ENCODE measurements at places on chromosomes 4 and X.

GRCh38 chrX:15749642-15750610 is 11.9 kb downstream of the CA5B start:
- no peak for DNase-seq

DNA sequence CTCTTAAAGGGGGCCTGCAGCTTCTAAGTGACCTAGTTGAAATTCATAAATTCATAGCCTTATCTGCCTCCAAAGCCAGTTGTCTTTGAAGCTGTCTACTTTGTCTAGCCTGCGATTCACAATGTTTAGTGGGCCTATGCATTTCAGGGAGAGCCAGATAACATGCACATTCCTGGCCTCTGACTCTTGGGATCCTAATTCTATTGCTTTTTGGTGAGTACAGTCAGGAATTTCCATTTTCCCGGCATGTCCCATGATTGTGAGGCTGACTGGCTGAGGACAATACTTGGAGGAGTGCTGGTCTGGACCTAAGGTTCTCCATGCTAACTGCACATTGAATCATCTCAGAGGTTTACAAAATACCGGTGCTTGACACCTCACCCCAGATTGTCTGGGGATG is 155.0 kb downstream of the MSL3 start:
- DNase-seq: no peak

DNA sequence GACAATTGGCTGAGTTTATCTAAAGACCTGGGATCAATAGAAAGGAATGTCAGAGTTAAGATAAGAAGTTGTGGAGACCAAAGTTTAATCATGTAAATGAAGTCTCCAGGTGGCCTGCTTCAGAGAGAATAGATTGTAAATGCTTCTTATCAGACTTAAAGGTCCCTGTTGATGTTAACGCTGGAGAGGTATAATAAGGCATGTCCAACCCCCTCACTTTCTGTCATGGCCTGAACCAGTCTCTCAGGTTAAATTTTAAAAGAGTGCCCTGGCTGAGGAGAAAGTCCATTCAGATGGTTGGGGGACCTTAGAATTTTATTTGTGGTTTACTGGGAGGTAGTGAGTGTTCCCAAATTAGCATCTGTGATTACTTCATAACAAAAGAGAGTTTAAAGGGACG is 86.7 kb downstream of the AKAP4 start:
- no peak for DNase-seq

GRCh38 chr4:85842540-85842939 is 367.6 kb downstream of the ARHGAP24 start:
- DNase-seq: no peak

DNA sequence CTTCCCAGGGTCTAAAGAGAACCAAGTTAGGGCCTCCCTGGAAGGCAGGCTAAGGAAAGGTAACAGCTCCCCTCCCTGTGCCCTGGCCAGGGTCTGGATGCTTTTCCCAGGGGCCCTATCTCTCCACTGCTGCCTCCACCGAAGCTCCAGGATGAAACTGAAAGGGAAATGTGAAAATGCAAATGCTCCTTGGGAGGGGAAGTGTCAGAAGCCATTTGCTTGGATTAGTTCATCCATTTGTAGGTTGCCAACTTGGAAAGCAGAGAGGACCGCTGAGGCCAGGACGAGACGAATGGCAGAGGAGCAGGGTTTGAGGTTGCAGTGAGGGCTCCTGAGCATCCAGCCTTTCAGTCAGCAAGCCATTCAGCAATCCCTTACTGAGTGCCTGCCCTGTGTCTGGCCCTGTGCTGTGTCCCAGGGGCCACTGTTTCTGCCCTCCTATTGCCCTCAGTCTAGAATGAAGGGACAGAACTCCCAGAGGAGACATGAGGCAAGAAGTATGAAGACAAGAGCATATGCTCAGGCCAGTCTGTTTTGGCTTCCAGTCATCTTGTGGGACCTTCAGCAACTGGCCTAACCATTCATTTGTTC is 45.9 kb upstream of the PGRMC1 start:
- DNase-seq: no peak

DNA sequence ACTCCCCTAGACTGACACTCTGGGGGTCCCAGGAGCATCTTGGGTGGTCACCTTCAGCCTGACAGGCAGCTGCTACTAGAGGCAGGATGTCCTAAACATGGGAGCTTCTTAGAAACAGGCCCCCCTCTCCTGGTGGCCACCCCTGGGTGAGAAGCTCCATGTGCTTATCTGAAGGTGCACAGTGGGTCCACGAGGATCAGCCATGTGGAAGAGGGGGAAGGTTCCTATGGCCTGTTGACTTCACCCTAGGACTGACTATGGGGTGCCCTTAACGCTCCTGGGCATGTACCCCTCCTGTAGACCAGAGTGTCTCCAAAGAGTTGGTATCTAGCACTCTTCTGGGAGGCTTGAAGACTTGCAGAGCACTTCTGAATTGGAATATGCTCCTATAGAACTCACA is 22.9 kb upstream of the WDR1 start:
- no peak for DNase-seq

- DNase-seq: peak; percentile 0
Measured at GRCh38 chrX:24395775-24396174, 35.3 kb downstream of the SUPT20HL1 start.

GRCh38 chr4:78250500-78250899 is 193.4 kb downstream of the FRAS1 start:
- no peak for DNase-seq

DNA sequence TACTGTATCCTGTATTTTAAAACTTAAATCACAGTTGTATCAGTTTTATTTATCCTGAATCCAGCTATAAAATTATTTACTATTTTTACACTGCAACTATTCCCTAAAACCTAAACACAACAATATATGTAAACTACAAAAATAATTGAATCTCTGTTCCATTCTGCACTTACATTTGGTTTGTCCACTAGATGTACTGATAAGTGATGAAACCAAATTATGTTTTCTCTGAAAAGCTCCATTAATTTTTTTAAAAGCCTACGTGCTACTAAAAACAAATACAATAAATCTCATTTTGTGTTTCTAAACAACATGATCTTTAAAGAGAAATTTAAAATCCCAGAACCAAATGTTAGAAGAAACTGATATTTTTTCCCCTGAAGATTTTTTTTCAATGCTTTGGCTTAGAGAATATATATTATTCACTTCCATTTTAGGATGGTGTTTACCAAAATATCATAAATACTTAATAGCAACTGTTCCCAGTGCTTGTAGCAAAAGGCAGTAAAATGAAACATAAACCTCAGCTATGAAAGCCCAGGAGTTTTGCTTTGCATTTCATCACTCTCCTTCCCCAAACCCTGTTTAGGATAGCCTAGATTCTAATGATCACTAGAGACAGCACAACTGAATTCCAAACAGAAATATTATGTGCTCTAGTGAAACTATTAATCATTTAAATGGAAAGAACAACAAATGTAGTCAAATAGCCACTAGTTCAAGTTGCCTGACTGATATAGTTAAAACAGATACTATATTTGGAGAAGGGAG is 19.7 kb downstream of the ANTXR2 start:
- DNase-seq: no peak

DNA sequence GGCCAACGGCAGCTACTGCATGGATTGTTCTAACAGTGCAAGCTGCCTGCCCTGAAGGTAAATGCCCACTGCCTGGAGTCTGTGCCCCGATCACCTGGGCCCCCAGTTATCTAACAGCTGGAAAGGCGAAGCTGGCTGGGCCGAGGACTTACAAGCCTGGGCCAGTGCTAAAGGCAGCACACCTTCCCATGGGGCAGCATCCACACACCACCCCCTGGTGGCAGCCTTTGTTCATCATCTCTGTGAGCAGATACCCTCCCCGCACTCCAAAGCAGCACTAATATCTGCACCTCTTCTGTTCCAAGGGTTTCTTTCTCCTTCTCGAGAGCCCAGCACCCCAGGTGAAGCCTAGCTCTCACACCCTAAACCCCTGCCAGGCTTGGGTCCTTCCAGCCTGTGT is 7.6 kb downstream of the SLC2A9 start:
- no peak for DNase-seq

GRCh38 chr4:188032583-188032982 is 37.0 kb downstream of the ZFP42 start:
- DNase-seq: no peak

GRCh38 chr4:71411981-71412380 is 73.2 kb downstream of the SLC4A4 start:
- no peak for DNase-seq

GRCh38 chrX:119145241-119145653 is 17.6 kb upstream of the KIAA1210 start:
- no peak for DNase-seq

GRCh38 chr4:95255396-95256107 is 293.2 kb downstream of the UNC5C start:
- DNase-seq: no peak

- DNase-seq: no peak
Measured at GRCh38 chr4:48641401-48641800, 138.7 kb downstream of the FRYL start.

- no peak for DNase-seq
Measured at GRCh38 chrX:153665726-153666306, 7.8 kb downstream of the PNCK start.

GRCh38 chr4:151833174-151833573 is 72.4 kb upstream of the GATB start:
- no peak for DNase-seq

GRCh38 chrX:25383196-25383595 is 367.4 kb upstream of the ARX start:
- DNase-seq: no peak

DNA sequence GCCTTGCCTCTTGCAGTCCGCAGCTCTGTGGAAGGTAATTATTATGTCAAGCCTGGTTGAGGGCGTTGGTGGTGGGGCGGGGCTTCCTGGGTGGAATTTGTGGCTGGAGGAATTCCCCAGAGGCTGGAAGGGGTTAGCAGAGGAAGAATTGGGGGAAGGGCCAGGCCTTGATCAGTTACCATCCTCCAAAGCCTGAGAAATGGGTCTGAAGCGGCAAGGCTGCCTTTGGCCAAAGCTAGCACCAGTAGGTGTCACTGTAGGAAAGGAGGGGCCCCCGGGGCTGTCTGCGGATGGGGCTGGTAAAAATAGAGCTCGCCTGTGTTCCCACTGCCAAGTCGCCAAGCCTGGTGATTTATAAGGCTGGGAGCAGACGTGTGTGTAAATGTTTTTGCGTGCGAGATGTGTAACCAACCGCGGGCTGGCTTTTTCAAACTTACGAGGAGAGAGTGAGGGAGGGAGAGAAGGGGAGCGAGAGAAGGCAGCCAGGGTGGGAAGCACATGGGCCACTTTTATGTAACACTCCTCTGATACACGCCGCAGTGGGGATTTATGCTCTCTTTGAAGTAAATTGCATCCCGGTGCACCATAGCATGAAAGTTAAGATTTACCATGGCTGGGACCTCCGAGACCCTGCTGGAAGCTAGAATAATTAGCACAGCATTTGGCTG is 367.0 kb downstream of the BCOR start:
- peak; percentile 35 for DNase-seq

DNA sequence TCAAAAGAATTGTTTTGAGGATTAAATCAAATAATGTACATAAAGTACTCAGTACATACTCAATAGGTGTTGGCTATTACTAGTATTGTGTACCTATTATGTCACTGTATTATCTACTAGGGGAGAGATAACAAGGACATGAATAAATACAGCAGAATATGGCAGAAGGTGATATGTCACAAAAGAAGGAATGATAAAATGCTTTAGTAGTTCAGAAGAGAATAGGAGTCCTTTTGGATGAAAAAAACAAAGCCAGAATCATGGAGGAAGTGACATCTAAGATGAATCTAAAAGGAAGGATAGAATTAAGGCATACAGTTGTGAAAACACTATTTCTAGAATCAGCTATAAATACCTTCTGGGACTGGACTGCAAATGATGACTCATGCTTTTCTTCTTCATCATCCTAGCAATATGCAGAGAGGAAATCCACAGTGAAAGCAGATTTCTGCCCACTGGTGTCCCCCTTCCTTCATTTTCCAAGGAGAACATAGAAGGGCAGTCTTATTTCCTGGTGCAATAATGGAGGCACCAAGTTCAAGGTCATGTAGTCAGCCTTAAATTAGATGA is 98.7 kb downstream of the GLUD2 start:
- DNase-seq: no peak

DNA sequence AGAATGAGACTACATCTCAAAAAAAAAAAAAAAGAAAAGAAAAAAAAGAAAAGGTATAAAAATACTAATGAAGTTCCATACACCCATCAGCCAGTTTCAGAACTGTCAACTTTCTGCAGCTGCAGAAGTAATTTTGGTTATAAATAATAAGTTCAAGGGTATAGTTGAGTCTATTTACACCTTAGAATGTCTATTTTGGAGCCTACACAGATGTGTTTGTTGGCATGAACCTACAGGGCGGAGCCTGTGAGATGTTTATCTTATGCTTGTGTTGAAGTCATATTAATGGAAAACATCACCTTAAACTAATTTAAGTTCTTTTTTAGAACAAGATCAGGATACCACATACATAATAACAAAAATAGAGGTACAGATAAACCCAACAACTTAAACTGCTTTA is 85.8 kb downstream of the RAPGEF2 start:
- no peak for DNase-seq

- DNase-seq: no peak
Measured at GRCh38 chr4:138650495-138650894, 365.1 kb upstream of the NOCT start.

GRCh38 chr4:25493466-25493865 is 116.4 kb downstream of the ANAPC4 start:
- no peak for DNase-seq

- no peak for DNase-seq
Measured at GRCh38 chr4:8156617-8157016, 2.0 kb downstream of the ABLIM2 start.

GRCh38 chr4:101954975-101955678 is 164.6 kb downstream of the BANK1 start:
- DNase-seq: no peak

DNA sequence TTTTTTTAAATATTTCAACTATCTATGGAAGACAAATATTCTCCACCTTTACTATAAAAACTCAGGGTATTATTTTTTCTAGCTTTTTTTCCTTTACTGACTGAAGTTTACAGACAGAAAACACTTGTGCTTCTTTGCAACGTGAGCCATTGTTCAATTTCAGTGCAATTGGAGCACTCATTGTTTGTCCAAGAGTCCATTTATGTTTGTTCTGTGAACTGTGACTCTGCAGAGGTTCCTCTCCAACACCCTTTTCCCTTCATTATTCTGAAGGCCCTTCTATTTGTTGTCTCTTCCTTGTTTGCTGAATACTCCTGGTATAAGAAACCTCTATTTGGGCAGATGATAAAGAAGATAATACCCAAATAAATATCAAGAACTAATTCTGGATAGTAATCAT is 37.4 kb downstream of the DAPP1 start:
- no peak for DNase-seq

DNA sequence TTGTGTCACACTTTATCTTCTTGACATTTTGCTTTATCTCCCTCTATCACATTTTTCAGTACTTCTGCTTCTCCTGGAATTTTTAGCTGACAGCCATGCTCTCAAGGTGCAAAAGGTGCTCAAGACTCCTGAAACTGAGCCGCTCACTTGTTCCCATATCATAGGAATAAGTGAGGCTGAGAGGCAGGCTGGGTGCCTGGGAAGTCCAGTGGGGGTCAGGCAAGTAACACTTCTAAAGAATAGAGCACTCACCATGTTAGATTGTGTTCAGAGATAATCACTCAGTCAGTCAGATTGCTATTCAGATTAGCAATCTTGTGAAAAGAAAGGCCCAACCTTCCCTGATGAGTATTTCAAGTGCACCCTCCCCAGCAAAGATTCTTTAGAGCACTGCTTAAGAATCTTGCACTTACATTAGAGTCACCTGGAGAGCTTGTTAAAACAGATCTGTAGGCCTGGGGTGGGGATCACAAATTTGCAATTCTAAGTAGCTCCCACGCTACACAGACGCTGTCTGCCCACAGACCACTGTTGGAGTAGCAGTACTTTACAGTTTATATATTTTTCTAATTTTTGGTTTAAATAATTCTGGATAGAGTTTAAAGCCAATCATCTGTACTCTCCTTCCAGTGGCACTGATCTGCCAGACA is 23.1 kb upstream of the LRAT start:
- no peak for DNase-seq
